ENCODE measurements at places on chromosomes 12 and 14.

DNA sequence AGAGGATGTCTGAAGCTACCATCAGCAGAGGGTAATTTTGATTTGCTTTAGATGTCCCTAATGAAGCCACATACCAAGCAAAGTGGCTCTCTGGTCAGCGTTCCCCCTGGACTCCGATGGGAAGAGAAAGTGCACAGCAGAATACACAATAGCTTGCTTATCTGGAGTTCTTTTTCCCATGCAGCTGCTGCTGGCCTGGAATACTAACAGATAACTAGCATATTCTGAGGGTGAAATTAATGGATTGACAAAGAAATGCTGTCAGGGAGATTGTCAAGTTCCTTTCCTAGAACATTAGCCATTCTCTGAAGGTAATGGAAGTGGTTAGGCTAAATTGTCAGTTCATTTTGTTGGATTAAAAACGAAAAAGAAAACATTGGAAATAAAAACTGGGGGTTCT lies 391.3 kb downstream of the FLRT2 start:
- no peak for DNase-seq

DNA sequence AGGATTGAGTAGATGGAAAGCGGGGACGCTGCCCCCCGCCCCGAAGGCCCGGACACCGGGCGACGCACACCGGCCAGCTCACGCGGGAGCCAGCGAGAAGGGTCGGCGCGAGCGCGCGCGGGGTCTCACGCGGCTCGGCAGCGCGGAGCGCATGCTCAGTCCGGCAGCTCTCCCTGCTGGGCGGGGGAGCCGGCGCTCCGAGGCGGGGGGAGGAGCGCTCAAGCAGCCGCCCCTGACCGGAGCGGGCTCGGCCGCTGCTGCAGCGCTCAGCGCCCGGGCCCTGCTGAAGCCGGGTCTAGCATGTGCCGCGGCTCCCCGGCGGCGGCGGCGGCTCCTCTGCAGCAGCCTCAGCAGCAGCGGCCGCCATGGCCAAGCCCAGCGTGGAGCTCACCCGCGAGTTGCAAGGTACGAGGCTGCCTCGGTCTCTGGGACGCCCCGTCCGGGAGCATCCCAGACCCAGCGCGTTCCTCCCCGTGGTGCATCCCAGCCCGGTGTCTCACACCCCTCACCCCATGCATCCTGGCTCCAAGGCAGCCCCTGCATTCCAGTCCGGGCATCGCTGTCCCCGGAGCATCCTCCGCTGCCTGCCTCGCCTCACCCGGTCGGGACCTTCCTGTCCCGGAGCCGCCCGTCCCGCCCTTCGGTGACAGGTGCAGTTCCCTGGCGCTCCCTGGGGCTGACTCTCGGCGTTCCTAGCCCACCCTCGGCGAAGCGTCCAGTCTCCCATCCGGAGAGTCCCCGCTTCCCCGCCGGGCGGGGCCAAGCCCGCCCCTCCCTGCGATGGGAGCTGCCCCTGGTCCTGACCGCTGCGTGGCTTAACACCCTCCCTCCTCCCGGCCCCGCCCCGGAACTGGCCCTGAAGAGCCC lies at the start of gene CARMIL3:
TSS of gene CARMIL3 (plus strand) at position 221 of the 867 bp plus-strand sequence. CDS start at position 366, 145 bp downstream.
- DNase-seq: peak; percentile 39

DNA sequence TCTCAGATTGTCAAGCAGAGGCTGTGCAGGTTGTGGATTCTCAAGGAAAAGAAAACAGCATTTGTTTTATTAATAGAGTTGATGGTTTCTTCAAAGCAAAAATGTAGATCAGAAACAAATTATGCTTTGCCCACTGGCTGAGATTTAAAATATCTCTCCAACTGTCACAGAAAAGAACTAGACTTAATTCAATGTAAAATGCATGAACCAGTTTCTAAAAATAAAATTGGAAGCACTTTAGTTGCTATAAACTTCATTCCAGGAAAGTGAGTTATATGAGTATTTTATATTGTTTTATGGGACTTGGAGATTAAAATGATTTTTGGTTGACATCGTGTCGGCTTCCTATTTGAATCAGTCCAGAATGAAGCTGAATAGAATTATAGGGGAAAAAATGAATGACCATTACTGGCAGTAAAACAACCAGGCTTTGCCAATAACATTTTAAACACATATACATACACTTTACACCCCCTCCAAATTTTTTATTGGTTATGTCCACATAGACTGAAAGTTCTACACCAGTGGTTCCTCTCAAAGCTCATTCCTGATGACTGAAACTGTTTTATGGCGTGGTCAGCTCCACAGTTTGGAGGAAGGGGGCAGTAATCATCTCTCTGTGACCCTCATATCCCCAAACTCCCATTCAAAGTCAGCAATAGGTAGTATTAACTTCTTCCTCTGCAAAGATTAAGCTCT lies 55.5 kb upstream of the DAAM1 start:
- DNase-seq: peak; percentile 29

DNA sequence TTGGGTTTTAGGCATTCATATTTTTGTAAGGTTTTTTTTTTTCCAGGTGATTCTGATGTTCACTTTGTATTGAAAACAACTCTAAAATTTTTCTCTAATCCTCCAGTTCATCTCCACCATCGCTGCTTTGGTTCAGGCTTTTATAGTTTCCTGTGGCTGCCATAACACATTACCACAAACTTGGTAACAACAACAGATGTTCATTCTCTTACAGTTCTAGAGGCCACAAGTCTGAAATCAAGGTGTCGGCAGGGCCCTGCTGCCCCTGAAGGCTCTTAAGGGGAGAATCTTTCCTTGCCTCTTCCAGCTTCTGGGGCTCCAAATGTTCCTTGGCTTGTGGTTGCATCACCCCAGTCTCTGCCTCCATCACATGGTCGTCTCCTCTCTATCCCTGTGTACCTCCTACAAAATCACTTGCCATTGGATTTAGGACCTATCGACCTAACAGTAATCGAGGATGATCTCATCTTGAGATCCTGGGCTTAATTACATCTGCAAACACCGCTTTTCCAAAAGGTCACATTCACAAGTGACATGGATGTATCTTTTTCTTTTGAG lies 55.2 kb downstream of the PELI2 start:
- no peak for DNase-seq

DNA sequence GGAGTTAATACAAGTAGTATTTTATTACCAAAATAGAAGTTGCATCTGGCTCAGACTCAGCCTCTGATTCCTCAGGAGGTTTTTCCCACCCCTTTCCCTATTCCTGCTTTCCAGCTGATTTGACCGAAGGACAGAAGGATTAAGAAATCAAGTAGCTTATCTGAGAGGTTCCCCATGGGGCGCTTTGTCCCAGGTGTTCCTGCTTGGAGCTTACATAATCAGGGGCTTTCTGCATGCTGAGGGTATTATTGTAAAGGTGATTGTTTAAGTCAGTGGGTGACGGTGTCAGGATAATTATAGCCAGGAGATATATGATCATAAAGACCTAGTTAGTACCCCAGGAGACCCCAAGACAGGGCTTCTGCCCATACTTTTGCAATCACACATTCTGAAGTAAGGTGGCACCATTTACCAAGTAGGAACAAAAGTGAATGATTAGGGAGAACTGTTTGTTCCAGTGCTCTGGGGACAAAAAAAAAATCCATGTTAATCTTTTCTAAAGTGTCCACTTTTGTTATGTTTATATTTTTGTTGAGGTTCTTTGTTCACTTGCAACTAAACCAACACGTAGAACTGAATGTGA lies 921.3 kb downstream of the NRXN3 start:
- DNase-seq: no peak

DNA sequence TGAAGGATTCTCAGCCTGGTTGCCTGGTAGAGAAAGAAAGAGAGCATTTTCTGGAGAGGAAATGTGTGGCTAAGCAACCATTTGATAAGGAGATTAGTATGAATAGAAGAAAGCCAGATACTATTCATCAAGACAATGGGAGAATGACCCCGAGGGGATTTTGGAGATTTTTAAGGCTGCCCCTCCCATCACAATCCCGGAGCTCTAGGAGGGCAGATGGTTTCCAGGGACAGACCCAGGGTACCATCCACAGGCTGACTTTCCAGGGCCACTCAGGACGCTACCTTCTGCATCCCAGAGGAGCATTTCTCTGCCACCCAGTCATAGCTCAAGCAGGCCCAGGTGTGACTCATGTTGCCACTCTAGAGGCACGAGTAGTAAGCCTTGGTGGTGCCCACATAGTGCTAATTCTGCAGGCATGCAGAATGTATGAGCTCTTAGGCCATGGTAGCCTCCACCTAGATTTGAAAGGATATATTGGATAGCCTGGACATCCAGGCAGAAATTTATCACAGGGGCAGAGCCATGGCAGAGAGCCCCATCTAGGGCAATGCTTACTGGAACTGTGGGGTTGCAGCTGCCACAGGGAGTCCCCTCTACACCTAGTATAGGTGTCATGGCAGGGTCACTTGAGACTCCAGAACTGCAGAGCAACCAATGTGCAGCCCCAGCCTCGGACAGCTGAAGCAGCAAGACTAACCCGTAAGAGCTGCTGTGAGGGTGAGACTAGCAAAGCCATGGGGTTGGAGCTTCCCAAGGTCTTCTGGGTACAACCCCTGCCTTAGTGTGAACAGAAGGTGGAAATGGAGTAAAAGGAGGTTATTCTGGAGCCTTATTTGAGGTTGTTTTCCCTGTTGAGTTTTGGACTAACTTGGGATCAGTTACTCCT lies 366.0 kb downstream of the ZFP36L1 start:
- DNase-seq: no peak

DNA sequence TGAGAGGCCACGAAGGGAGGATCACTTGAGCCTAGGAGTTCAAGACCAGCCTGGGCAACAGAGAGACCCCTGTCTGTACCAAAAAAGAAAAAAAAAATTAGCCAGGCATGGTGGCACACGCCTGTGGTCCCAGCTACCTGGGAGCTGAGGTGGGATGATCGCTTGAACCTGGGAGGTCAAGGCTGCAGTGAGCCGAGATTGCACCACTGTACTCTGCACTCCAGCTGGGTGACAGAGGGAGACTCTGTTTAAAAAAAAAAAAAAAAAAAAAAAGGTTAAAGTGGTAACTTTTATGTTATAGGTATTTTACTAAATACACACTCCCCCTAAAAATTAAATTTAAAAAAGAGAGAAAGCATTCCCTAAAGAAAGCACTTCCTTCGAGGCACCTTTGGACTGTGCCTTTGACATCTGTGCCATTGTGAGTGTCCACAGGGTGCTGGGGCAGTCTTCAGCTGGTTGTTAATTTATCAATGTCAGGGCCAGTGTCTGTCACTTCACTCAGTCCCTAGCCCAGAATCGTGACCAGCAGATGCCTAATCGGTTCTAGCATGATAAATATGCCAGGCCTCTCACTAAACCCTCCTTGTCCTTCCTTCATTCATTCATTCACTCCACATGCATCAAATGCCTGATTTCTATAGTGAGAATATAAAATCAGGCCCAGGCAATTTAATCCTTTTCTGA lies 63.1 kb downstream of the B4GALNT3 start:
- no peak for DNase-seq

- DNase-seq: no peak
Observed at GRCh38 chr12:45077251-45077650, 26.4 kb upstream of the DBX2 start.

DNA sequence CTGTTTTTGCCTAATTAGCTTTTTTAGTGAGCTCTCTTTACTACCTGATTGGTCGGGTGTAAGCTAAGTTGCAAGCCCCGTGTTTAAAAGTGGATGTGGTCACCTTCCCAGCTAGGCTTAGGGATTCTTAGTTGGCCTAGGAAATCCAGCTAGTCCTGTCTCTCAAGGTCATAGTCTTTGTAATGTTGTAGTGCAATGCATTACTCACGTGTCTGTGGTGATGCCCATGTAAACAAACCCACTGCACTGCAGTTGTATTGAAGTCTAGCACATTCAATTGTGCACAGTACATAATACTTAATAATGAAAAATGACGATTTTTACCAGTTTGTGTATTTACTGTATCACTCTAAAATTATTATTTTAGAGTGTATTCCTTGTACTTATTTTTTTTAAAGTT lies 335.5 kb downstream of the NUAK1 start:
- DNase-seq: no peak

DNA sequence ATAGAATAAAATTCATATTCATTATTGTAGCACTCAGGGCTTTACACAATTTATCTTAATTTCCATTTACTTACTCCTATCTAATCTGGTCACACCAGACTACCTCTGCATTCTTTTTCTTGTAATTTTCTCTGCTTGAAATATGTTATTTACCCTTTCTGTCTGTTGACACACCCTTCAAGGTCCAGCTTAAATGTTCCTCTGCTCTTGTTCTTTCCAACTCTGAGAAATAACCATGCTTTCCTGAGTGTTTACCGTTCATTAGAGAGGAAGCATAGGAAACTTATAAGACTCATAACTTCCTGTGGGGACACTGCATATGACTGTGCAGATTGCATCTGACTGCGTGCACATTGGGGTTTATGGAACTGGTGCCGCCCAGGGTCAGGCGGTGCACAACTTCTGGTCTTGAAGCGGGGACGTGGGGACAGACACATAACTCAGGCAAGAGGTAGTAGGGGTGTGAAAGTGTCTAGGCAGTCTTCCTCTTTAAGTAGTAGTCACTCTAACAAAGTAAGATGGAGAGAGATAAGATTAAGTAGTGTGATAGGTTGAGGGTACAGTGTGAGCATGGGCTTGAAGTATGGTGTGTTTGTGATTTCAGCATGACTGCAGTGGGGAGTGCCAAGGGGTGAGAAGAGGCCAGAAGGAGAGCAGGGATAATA lies 42.6 kb upstream of the FOXJ2 start:
- DNase-seq: no peak

All from fibroblast of skin of right biceps (primary cell).